ENCODE measurements at places on chromosomes 3 and 15.

- no peak overlapping the region for H3K27ac ChIP-seq
- DNase-seq = no peak
- peaks cover 4% of the 10 kb centered on the region for H3K27me3 ChIP-seq
- H3K36me3 ChIP-seq = no peaks in the 10 kb centered on the region
- H3K4me1 ChIP-seq = no peaks in the 10 kb centered on the region
- H3K4me3 ChIP-seq = no peak overlapping the region
These were observed 18.2 kb downstream of the TRIM71 start for GRCh38 chr3:32835961-32836360.

GRCh38 chr15:38706956-38707355 is 142.3 kb upstream of the RASGRP1 start:
- no peaks in the 10 kb centered on the region for H3K36me3 ChIP-seq
- H3K27ac ChIP-seq = no peak overlapping the region
- no peak overlapping the region for H3K4me3 ChIP-seq
- no peaks in the 10 kb centered on the region for H3K4me1 ChIP-seq

- H3K27ac ChIP-seq = no peak overlapping the region
- no peaks in the 10 kb centered on the region for H3K36me3 ChIP-seq
- no peaks in the 10 kb centered on the region for H3K4me1 ChIP-seq
- no peak overlapping the region for H3K4me3 ChIP-seq
These were observed 68.2 kb upstream of the CORO2B start for GRCh38 chr15:68510558-68510957.

GRCh38 chr15:97915261-97915660 is 45.2 kb upstream of the ARRDC4 start:
- no peak overlapping the region for H3K4me3 ChIP-seq
- no peak overlapping the region for H3K27ac ChIP-seq
- DNase-seq = no peak
- H3K4me1 ChIP-seq = no peaks in the 10 kb centered on the region
- no peaks in the 10 kb centered on the region for H3K27me3 ChIP-seq
- H3K36me3 ChIP-seq = no peaks in the 10 kb centered on the region

DNA sequence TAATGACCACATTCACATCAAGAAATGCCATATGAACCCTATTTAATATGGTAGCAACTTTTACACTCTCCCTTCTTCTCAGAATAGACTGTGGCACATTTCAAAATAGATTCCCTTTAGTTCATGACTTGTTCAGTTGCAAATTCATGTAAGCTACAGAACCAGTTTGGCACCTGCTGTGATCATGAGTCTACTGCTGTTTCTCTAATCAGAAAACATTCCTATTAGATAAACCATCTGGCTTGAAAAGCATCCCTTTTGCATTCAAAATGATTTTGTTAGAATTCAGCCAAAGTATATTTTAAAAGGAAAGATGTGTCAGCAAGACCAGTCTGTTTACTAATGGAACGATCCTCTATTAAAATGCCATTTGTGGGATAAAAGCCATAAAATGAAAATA is 304.4 kb downstream of the BCHE start:
- no peaks in the 10 kb centered on the region for H3K36me3 ChIP-seq
- no peaks in the 10 kb centered on the region for H3K4me1 ChIP-seq
- H3K27ac ChIP-seq = no peak overlapping the region

GRCh38 chr15:69793781-69794451 is 303.8 kb downstream of the TLE3 start:
- H3K36me3 ChIP-seq = no peaks in the 10 kb centered on the region
- no peak overlapping the region for H3K4me3 ChIP-seq
- H3K4me1 ChIP-seq = peaks cover 28% of the 10 kb centered on the region
- peak overlapping the region; percentile 77 for H3K27ac ChIP-seq
- no peak for DNase-seq

GRCh38 chr15:96146726-96147125 is 183.8 kb upstream of the NR2F2 start:
- no peaks in the 10 kb centered on the region for H3K4me1 ChIP-seq
- no peaks in the 10 kb centered on the region for H3K36me3 ChIP-seq
- H3K27me3 ChIP-seq = no peaks in the 10 kb centered on the region
- no peak overlapping the region for H3K27ac ChIP-seq
- no peak overlapping the region for H3K4me3 ChIP-seq
- DNase-seq = no peak

GRCh38 chr3:111538681-111539083 is 3.3 kb upstream of the CD96 start:
- H3K36me3 ChIP-seq = no peaks in the 10 kb centered on the region
- H3K27me3 ChIP-seq = no peaks in the 10 kb centered on the region
- DNase-seq = no peak
- H3K4me3 ChIP-seq = no peak overlapping the region
- no peaks in the 10 kb centered on the region for H3K4me1 ChIP-seq

GRCh38 chr15:81264072-81264857 is 59.7 kb downstream of the STARD5 start:
- no peaks in the 10 kb centered on the region for H3K4me1 ChIP-seq
- H3K27ac ChIP-seq = peak overlapping the region; percentile 18
- no peak overlapping the region for H3K4me3 ChIP-seq
- DNase-seq = no peak
- H3K27me3 ChIP-seq = peaks cover 7% of the 10 kb centered on the region
- no peaks in the 10 kb centered on the region for H3K36me3 ChIP-seq

GRCh38 chr15:92877416-92877815 is 22.7 kb upstream of the CHD2 start:
- H3K36me3 ChIP-seq = no peaks in the 10 kb centered on the region
- H3K4me1 ChIP-seq = peaks cover 16% of the 10 kb centered on the region
- no peaks in the 10 kb centered on the region for H3K27me3 ChIP-seq

- no peak for DNase-seq
- no peak overlapping the region for H3K27ac ChIP-seq
These were observed 25.0 kb upstream of the CYP11A1 start for GRCh38 chr15:74392451-74392830.

DNA sequence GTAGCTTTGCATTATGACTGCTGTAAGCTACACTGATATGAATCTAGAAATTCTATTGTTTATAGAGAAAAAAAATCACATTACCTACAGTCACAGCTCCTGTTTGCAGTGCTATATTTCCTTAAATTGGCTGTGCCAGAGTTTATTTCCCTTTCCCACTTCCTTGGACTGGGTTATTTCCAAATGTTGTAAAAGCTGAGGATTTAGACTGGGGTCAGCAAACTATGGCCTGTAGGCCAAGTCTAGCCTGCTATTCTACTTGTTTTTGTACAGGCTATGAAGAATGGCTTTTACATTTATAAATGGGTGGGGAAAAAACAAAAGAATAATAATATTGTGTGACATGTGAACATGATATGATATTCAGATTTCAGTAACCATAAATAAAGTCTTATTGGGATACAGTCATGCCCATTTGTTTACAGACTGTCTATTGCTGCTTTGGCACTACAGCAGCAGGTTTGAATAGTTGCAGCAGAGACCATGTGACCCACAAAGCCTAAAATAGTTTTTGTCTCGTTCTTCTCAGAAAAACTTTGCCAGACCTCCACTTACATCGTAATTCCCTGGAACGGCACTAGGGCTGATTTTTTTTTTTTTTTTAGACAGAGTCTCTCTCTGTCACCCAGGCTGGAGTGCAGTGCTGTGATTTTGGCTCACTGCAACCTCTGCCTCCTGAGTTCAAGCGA is 7.8 kb downstream of the GLDN start:
- no peak overlapping the region for H3K27ac ChIP-seq
- no peaks in the 10 kb centered on the region for H3K36me3 ChIP-seq
- no peaks in the 10 kb centered on the region for H3K27me3 ChIP-seq
- no peak for DNase-seq
- H3K4me1 ChIP-seq = no peaks in the 10 kb centered on the region

DNA sequence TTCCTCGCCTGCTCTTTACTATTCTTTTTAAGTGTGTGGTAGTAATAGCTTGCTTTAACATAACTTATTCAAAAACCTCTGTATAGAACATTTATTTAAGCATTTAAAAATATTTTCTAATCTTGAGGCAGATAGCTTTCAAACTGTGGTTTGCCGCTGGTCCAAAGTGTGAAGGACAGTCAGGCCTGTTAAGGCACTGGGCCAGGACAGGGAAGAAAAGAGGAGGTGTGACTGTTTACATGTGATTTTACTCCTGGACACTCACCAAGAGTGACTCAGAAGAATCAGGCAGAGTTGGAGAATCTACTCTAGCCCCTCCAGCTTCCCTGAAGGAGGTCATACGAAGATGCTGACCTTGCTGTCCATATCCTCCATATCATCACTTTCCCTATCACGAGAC is 44.7 kb downstream of the CEP152 start:
- no peaks in the 10 kb centered on the region for H3K27me3 ChIP-seq
- no peaks in the 10 kb centered on the region for H3K36me3 ChIP-seq
- H3K4me3 ChIP-seq = no peak overlapping the region
- H3K27ac ChIP-seq = no peak overlapping the region

DNA sequence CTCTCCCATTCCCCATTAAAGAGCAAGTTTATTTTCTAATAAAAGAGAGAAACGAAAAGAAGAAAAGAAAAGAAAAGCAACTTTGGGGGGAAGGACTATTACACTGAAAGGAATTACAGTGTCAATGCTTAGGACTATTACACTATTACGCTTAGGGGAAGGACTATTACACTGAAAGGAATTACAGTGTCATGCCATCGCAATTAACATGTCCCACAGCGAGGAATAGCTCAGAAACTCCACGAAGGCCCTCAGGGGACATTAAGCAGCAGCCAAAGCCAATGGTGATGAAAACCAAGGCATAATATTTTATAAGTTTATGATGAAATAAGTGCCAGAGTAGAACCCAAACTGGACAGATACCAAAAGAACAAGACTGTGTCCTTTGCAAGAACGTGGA is 22.1 kb upstream of the DET1 start:
- no peak overlapping the region for H3K4me3 ChIP-seq
- H3K4me1 ChIP-seq = no peaks in the 10 kb centered on the region
- H3K27me3 ChIP-seq = no peaks in the 10 kb centered on the region
- H3K36me3 ChIP-seq = no peaks in the 10 kb centered on the region
- no peak for DNase-seq

- H3K4me3 ChIP-seq = no peak overlapping the region
- peak overlapping the region; percentile 60 for H3K27ac ChIP-seq
- no peaks in the 10 kb centered on the region for H3K36me3 ChIP-seq
- no peaks in the 10 kb centered on the region for H3K4me1 ChIP-seq
- no peaks in the 10 kb centered on the region for H3K27me3 ChIP-seq
These were observed 10.5 kb downstream of the ISG20 start for GRCh38 chr15:88649286-88649733.

- DNase-seq = no peak
- H3K4me3 ChIP-seq = no peak overlapping the region
- peaks cover 75% of the 10 kb centered on the region for H3K36me3 ChIP-seq
- H3K4me1 ChIP-seq = peaks cover 43% of the 10 kb centered on the region
- no peak overlapping the region for H3K27ac ChIP-seq
- no peaks in the 10 kb centered on the region for H3K27me3 ChIP-seq
These were observed 8.9 kb downstream of the GYG1 start for GRCh38 chr3:149000206-149000745.

GRCh38 chr3:84265768-84266167 is 693.0 kb upstream of the CADM2 start:
- no peak overlapping the region for H3K27ac ChIP-seq
- H3K36me3 ChIP-seq = no peaks in the 10 kb centered on the region
- no peaks in the 10 kb centered on the region for H3K27me3 ChIP-seq

DNA sequence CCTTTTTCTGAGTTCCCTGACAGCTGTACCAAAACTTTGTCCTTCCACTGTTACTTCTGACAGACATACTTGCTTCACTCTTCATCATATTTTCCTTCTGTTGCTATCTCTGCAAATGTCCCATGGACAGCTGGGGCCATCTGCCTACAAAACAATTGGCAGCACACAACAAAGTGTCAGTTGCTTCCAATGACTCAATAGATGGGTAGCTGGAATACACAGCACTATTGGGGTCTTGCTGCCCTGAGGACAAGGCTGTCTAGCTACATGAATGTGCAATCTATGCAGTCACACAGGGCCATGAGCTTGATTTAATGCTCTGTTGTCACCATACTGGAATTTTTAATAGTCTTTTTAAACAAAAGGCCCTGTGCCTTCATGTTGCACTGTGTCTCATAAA is 192.8 kb downstream of the DTWD1 start:
- peaks cover 16% of the 10 kb centered on the region for H3K4me1 ChIP-seq
- H3K27ac ChIP-seq = no peak overlapping the region
- no peaks in the 10 kb centered on the region for H3K36me3 ChIP-seq
- no peaks in the 10 kb centered on the region for H3K27me3 ChIP-seq
- no peak overlapping the region for H3K4me3 ChIP-seq

DNA sequence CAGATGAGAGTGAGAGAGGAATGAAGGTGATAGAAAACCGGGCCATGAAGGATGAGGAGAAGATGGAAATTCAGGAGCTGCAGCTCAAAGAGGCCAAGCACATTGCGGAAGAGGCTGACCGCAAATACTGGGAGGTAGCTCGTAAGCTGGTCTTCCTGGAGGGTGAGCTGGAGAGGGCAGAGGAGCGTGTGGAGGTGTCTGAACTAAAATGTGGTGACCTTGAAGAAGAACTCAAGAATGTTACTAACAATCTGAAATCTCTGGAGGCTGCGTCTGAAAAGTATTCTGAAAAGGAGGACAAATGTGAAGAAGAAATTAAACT is 88.9 kb downstream of the EOMES start:
- peak overlapping the region; percentile 58 for H3K4me3 ChIP-seq
- H3K4me1 ChIP-seq = no peaks in the 10 kb centered on the region
- no peak for DNase-seq
- H3K36me3 ChIP-seq = no peaks in the 10 kb centered on the region
- no peaks in the 10 kb centered on the region for H3K27me3 ChIP-seq
- H3K27ac ChIP-seq = peak overlapping the region; percentile 86

DNA sequence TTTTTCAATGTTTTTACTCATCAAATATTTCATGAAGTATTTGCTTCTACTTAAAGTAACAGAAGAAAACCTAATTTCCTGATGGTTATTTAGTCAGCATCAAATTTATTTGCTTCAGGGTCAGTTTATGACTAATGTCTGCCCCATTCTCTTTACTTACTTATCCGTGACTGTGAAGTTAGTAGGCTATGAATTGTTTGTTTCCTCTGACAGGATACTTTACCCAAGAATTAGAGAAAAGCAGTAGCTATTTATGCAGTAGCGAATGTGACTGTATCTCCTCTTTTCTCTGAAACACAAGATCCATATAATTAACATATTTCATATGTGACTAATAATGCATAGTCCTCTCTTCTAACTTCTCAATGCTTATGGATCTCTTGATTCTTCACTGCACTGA is 329.9 kb upstream of the ROBO1 start:
- no peak for DNase-seq
- H3K4me3 ChIP-seq = no peak overlapping the region
- H3K4me1 ChIP-seq = no peaks in the 10 kb centered on the region
- H3K36me3 ChIP-seq = no peaks in the 10 kb centered on the region
- no peak overlapping the region for H3K27ac ChIP-seq
- no peaks in the 10 kb centered on the region for H3K27me3 ChIP-seq

GRCh38 chr3:125236331-125236903 is 23.9 kb upstream of the SLC12A8 start:
- no peaks in the 10 kb centered on the region for H3K4me1 ChIP-seq
- DNase-seq = no peak
- peaks cover 4% of the 10 kb centered on the region for H3K36me3 ChIP-seq
- H3K27ac ChIP-seq = no peak overlapping the region
- H3K4me3 ChIP-seq = no peak overlapping the region
- no peaks in the 10 kb centered on the region for H3K27me3 ChIP-seq
